GM12892 (cell line): ENCODE measurements at places on chromosomes 1 and 21.

- no peak for DNase-seq
Measured at GRCh38 chr21:42381347-42381984, 14.4 kb downstream of the TMPRSS3 start.

- no peak for DNase-seq
Measured at GRCh38 chr1:30312226-30312625, 411.2 kb downstream of the MATN1 start.

DNA sequence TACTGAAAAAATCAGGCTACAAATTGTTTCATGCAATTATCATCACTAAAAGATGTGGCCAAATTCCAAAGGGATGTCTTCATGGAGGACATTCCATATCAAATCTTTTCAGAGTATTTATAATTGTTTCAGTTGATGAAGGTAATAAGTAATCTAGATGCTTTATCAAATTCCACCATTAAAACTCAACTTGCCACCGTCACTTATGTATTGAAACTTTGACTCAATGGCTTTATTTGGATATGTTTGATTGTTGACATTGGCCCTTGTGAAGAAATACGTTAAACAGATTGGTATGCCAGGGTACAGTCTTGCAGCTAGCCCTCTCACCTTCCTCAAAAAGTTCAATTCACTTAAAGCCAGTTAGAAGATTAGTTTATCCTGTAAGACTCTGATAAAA is 32.2 kb upstream of the PALMD start:
- DNase-seq = no peak

- DNase-seq = no peak
Measured at GRCh38 chr1:20829531-20829930, 42.4 kb upstream of the HP1BP3 start.

DNA sequence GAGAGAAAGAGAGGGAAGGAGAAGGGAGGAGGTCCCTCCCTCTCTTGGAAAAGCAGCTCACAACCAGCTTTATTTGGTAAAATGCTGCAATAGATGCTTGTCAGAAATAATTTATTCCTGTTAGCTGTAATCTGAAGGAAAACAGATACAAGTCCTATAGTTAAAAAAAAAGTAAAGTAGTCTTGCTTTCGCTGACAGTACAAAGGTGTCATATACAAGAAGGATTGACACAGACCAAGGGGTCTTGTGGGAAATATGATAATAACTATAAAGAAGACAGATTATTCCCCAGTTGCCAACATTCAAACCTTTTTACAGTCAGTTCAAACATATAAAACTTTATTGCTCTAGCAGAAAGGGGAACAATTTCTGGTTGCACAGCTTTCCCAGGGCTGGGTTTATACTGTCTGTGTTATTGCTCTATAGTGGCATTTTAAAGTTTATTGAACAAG is 145.0 kb downstream of the PBX1 start:
- no peak for DNase-seq

DNA sequence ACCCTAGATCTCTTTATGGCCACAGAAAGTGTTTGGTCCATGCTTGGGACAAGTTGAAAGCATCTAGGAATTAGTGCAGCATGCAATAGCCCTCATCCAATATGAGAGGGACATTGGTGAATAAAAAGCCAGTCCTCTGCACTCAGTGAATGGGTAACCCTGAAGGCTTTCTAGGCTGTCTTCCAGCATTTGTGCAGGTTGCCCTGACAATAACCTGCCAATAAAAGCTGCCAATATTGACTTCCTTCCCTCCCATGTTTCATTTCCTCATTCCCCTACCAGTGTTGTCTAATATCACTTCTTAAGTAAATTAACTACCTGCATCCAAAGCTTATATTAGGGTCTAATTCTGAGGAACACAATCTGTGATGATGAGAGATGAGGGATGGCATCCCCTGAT is 563.6 kb upstream of the NEGR1 start:
- DNase-seq = no peak

- peak; percentile 88 for DNase-seq
Measured at GRCh38 chr1:26833432-26834405, 7.2 kb downstream of the ZDHHC18 start.

DNA sequence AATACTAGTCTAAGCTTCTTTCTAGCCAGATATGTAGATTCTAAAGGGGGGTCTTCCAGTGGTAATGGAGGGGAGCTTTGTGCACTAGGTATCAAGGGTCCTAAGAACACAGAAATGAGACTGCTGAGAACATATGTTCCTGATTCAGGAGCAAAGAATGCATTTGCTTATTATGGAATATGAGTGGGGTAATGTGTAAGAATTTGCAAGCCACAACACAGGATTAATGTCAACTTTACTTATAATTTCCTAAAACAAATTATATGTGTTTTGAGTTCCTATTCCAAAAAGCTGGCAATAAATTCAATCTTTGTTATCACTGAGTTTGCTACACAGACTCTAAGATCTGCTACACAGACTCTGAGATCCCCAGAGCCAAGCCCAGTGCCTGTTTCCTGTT is 357.0 kb upstream of the PTBP2 start:
- DNase-seq = no peak

DNA sequence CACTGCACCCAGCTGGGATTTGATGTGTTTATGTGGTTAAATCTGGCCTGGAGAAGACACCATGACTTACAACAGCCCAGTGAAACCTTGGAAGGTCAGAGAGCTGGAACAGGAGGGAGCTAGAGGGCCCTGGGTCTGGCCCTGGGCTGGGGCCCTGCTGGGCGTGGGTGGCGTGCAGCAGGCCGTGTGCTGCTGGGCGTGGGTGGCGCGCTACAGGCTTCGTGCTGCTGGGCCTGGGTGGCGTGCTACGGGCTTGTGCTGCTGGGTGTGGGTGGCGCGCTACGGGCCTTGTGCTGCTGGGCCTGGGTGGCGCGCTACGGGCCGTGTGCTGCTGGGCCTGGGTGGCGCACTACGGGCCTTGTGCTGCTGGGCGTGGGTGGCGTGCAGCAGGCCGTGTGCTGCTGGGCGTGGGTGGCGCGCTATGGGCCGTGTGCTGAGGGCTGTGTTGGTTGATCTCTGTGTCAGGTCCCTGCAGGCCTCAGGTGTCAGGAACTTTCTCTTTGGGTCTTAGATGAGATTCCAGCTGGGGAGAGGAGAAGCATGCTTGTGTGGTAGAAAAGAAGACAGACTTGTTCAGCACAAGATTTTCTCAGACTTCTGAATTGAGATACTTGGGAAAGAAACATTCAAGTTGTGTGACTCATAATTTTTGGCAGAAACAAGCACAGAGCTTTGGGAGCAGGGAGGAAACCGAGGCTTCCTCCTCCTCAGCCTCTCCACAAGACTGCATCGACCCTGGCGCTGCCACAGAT is 66.0 kb downstream of the COL18A1 start:
- DNase-seq = no peak

DNA sequence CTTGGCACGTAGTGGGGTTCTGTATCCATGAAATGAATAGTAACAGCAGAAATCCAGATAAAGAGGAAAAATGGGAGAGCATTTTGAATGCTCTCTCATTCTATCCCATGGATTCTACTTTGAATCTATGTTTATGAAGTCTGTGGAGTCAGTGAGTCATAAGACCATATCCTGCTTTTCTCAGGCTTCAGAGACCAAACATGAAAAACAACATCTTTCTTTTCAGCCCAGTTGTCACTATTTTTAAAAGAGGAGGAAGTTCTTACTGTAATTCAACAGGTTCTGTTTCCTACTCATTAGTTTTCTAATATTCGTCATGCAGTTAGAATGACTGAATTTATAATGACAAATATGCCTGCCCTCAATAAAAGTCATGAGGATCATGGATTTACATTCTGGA is 39.4 kb upstream of the CD55 start:
- DNase-seq = no peak

GRCh38 chr21:31103163-31103562 is 64.9 kb upstream of the KRTAP19-8 start:
- no peak for DNase-seq

DNA sequence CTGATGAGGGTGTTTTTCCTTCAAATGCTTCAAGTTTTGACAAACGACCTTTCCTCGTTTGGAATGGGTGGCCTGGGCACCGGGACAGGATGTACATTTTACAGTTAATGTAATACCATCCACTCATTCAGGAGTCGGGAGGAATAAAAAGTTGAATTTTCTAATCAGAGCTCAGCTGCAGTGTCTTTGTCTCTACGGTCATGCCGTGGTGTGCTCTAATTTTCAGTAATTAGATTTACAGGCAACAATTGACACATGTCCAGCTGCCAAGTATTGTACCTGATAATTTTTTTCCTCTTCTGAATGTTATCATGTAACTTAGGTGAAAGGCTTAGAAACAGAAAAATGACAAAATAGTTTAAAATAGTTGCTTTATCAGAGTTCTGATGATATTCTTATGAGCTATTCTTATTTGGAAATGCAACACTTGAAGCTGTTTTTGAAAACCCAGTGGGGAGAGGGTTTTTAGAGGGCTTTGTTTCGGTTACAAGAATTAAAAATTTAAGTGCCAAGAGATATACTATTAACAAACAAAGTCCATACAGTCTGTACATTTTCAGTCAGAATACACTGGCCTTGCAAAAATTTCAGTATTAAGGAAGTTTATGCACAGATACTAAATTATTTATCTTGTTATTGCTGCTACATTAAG is 1.0 kb downstream of the CDKN2C start:
- no peak for DNase-seq

DNA sequence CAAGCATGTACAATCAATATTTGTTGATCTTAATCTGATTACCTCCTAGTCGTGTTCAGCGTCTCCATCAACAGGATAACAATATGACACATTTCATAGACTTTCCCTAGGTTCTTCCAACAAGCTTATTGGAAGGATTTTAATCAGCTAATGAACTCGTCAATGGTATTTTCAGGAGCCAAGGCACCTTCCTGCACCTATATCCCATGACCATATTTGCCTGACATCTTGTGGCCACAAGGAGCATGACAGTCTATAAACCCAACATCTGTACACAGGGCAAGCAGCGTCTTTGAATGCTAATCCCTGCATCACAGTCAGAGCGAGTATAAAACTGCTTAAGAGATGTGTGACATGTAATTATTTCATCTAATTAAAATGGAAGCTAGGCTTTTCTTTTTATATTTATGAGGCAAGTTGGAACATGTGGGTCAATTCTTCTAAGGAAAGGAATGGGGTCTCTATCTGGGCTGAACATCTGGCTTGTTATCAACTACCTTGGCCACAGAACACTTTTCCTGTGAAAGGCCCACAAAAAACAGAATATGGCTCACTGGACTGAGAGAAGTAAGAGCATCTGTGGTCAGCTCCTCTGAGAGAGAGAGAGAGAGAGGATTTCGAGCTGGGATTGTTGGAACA is 388.8 kb downstream of the NTNG1 start:
- DNase-seq = peak; percentile 13

- DNase-seq = no peak
Measured at GRCh38 chr1:215860833-215861232, 293.7 kb downstream of the KCTD3 start.

- no peak for DNase-seq
Measured at GRCh38 chr21:37547615-37548200, 181.1 kb downstream of the DYRK1A start.

DNA sequence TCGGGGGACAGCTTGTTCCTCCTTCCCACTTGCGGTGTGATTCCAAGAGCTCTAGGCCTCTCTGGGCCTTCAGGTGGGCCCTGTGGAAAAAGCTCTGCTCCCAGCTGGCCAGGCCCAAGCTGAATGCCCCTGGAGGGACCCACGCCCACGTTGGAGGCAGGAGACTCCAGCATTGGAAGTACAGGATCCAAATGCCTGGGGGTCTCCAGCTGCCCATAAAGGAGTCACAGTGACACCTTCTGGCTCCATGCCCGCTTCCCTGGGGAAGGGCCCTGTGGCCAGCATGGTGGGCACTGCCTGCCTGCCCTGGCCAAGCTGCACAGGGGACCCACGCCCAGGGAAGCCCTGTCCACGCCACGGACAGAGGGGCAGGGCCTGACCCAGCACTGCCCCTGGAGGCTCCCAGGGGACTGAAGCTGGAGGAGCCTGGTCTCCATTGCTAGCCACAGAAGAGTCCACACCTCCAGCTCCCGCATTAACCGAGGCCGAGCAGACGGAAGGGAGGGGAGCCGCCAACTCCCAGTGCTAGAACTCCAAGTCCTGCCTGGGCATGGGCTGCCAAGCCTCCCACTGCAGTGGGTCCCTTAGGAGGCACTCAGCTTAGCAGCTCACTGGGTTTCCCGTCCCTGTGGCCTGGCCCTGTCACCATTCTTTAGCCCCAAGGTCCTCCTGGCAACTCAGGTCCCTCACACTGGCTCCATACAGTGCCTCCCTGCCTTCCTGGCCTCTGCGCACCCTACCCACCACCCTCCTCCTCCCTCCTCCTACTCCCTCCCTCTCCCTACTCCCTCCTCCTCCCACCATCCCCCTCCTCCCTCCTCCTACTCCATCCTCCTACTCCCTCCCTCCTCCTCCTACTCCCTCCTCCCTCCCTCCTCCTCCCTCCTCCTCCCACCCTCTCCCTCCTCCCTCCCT is 41.9 kb downstream of the WNT9A start:
- no peak for DNase-seq

DNA sequence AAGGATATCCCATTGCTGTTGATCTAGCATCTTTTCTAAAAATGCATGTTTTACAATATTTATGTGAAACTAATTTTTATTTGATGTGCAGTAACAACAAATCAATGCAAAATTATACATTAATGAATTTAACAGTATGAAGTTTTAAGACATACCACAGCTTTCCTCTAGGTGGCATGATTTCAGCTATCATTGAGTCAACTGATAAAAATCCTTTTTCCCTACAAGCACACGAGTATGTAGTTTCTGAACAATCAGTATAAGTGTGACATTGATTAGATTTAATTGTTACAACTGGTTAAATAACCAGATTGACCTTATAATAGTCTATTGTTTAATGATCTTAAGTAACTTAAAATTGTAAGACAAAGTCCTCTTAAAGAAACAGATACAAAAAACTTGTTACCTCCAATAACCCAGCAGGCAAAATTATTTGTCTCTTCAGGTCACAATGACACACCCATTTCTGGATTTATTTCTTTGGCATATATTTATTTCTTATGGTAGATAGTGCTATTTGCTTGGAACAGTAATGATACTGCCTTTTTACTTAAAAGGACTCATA is 5.8 kb upstream of the TGFB2 start:
- DNase-seq = no peak

DNA sequence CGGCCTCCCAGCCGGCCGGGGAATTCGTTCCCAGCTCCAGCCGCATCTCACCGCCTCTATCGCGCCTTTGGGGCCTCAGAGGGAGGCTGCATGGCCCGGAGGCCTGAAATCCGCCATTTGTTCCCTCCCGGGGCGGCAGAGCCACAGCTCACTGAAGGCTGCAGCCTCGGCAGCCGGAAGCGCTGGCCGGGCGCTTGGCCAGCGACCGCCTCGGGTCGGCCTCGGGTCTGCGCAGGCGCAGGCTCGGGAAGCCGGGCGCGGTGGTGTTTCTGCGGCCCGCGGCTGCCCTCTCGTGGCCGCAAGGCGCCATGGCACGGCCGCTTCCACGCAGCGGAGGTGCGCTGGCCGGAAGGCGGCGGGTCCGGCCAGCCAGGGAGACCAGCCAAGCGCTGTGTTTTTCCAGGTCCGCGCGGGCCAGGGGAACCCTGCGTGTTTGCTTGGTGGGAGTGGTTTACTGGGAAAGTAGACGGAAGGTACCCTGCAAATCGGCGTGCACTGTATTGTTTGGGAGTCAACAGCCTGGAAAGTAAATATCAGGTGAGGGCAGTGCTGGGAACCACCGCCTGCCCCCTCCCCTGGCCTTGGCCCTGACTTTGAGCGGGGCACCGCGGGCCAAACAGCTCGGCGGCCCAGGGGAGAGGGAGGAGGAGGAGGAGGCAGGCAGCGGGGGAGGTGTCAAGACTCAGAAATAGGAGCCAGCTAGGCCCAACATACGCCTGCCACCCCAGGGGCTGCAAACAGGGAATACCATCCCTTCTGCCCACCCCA is 52.7 kb upstream of the CD34 start:
- DNase-seq = peak; percentile 93
